ENCODE measurements at places on chromosomes 4 and X.

DNA sequence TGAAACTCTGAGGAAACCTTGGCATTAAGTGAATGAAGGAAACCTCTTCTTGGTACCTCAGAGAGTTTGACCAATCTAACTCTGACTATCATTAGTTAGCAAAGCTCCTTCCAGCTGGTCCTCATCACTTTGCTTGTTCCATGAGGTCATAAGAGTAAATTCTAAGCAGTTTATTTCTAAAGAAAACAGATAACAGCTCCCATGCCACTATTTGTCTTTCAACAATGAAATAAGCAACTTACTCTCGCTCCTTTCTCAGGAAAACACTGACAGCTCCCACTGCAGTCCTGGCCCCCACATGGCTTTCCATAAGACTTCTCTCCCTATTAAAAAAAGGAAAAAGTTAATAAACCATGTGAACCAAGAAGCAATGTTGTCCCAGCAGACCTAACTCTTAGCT is 127.7 kb downstream of the COL4A6 start:
- no peak for DNase-seq

DNA sequence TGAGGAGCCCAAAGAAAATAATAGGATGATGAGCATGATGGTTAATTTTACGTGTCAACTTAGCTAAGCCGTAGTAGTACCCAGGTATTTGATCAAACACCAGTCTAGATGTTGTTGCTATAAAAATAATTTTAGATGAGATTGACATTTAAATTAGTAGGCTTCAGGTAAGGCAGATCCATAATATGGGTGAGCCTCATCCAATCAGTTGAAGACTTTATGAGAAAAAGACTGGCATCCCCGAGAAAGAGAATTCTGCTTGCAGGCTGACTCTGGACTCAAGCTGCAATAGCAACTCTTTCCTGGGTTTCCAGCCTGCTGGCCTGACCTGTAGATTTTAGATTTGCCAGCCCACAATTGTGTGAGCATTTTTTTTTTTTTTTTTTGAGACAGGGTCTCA is 192.8 kb upstream of the LNX1 start:
- DNase-seq, result no peak

GRCh38 chrX:138995458-138995857 is 283.9 kb upstream of the FGF13 start:
- no peak for DNase-seq

DNA sequence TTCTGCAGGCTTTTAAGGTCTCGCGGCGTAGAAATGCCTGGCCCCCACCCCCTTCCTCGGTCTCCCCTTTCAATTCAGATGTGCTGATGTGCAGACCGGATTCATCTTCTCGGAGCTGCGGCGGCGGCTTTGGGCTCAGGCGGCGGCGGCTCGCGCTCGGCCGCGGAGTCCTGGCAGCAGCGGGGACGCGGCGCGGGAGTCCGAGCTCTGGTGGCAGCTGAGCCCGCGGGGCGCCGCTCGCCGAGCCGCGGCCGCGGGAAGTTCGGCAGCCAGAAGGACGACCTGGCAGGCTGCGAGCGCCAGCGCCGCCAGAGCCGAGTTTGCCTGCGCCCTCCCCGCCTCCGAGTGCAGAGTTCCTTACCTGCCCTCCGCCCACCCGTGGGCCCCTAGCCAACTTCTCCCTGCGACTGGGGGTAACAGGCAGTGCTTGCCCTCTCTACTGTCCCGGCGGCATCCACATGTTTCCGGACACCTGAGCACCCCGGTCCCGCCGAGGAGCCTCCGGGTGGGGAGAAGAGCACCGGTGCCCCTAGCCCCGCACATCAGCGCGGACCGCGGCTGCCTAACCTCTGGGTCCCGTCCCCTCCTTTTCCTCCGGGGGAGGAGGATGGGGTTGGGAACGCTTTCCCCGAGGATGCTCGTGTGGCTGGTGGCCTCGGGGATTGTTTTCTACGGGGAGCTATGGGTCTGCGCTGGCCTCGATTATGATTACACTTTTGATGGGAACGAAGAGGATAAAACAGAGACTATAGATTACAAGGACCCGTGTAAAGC is 448 bp downstream of the TLL1 start:
- peak; percentile 48 for DNase-seq

- peak; percentile 54 for DNase-seq
Measured at GRCh38 chrX:3257471-3257870, 89.0 kb downstream of the MXRA5 start.

DNA sequence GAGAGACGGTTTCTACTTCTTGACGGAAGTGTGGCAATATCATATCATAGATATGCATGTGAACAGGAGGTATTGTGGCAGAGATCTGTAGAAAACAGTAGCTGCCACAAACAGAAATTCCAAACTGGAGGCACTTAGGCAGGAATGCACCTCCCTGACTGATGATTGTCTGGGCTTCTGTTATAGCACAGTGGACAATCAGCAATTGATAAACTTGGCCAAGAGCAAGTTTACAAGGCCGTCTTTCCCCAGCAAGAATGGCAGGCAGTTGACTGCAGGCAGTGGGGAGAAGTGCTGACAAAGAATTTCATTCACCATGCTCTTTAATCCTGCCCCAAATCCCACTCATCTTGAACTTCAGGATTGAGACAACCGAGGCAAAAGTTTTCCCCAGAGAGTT is 114.4 kb upstream of the STOX2 start:
- DNase-seq, result no peak

- DNase-seq, result no peak
Measured at GRCh38 chr4:44679060-44679459, 840 bp downstream of the GUF1 start.
